Bronchial smooth muscle cell (primary cell): ENCODE measurements at places on chromosomes 7 and 10. TPM values are rescaled to one million over a fixed set of nuclear protein-coding genes. Genes with fewer than 3 reads are reported as not detected.

The FGFR2 gene
- total RNA-seq, result under 0.01 and 0.09 TPM in 2 replicates

The COL17A1 gene
- 0.16 and 0.94 TPM in 2 replicates for total RNA-seq

The ANKRD26 gene
- 5.2 and 8.7 TPM in 2 replicates for total RNA-seq

The RASSF4 gene
- 8.2 and 10.2 TPM in 2 replicates for total RNA-seq

The ZNF425 gene
- total RNA-seq, result 6.3 and 6.5 TPM in 2 replicates

The PCLO gene
- under 0.01 TPM in 2 replicates for total RNA-seq

The RABGEF1 gene
- 31.4 and 43.6 TPM in 2 replicates for total RNA-seq

The PYROXD2 gene
- 11.3 and 34.9 TPM in 2 replicates for total RNA-seq

The AOC1 gene
- not detected in 2 replicates for total RNA-seq

The KDM7A gene
- 2.0 and 4.6 TPM in 2 replicates for total RNA-seq

The TMEM26 gene
- total RNA-seq, result 1.3 and 2.5 TPM in 2 replicates

The CHCHD2 gene
- 280 and 400 TPM in 2 replicates for total RNA-seq

The AGBL3 gene
- total RNA-seq, result 0.32 and 0.52 TPM in 2 replicates

The STEAP4 gene
- under 0.01 TPM in 1 of 2 replicates, not detected in the other for total RNA-seq

The C10orf90 gene
- not detected in 2 replicates for total RNA-seq

The KCND2 gene
- 3.3 and 5.0 TPM in 2 replicates for total RNA-seq

The HOXA7 gene
- total RNA-seq, result under 0.01 TPM in 1 of 2 replicates, not detected in the other

The SLC18A3 gene
- total RNA-seq, result not detected in 2 replicates

The GPR22 gene
- total RNA-seq, result not detected in 2 replicates

The ITPRIP gene
- 7.3 and 8.7 TPM in 2 replicates for total RNA-seq

The CLDN4 gene
- total RNA-seq, result 0.32 and 0.43 TPM in 2 replicates

The PANK1 gene
- total RNA-seq, result 3.1 and 5.2 TPM in 2 replicates

The BHLHA15 gene
- total RNA-seq, result 0.16 TPM in 1 of 2 replicates, not detected in the other

The BRAT1 gene
- 16.8 and 17.7 TPM in 2 replicates for total RNA-seq

The RARRES2 gene
- 2.4 and 11.5 TPM in 2 replicates for total RNA-seq
